ENCODE measurements at places on chromosomes 7 and 10.

- no peak for DNase-seq
Measured at GRCh38 chr10:131184503-131184902, 127.0 kb downstream of the TCERG1L start.

DNA sequence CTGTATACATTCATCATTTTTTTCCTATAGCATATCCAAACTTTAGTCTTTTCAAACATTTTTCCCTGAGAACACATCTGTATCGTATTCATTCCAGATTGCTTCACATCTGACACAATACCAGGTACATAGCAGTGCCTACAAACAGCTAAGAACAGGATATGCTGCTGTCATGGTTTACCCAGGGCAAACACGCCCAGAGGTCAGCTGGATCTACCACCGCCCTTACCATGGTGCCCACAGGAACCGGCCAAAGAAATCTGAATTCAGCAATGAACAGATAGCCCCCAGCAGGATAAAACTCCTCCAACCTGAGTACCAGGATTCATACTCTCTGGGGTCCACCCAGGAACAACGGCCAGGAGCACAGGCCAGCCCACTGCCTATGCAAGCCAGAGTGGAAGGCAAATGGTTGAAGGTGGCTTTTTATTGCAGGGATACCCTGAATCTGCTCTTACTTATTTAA is 43.0 kb downstream of the TNS3 start:
- DNase-seq, result no peak

DNA sequence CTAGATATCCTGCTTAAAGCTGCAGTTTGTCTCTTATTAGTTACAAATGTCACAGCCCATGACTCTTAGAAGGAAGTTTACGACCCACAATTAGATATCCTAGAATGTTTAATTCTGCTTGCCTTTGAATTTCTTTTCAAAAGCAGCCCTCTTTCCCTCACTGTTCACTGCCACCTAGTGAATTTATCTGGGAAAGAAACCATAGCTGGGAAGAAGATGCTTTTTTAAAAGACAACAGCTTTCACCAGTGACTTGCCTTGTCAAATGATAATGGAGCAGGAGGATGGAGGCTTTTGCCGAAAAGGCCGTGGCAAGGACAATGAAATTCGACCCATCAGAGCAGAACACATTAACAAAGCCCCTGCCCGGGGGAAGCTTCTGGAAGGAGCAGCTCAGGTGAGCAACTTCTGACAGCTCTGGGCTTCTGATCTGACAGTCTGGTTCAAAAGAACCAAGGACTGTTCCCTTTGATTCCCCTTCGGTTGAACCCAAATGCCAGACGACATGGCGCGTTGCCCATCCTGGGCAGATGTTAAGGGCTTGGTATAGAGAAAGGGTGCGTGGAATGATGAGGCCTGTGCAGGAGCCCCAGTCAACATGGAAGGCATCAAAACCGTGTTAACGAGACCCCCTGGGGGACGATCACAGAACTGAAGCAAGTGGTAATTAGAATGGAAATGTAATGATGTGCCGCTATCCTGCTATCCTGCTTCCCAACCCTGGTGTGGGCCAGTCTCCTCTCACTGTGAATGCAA is 236.8 kb downstream of the FRMD4A start:
- DNase-seq, result peak; percentile 61

DNA sequence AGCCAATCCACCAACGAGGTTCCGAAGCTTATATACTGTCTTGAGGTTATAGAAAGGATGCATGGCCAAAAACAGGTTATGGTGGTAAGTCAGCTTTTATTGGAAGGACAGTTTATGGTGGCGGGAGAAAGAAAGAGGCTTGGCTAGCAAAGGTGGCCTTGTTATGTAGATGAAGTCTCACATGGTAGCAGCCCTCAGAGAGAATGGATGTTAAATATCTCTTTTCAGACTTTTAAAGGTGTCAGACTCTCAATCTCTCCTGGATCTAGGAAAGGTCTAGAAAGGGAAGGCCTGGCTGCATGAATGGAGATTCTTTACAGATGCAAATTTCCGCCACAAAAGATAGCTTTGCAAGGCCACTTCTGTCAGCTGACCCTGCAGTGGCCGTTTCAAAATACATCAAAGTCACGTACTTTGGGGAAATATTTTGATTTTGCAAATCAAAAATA is 333.8 kb downstream of the GALNT17 start:
- no peak for DNase-seq

DNA sequence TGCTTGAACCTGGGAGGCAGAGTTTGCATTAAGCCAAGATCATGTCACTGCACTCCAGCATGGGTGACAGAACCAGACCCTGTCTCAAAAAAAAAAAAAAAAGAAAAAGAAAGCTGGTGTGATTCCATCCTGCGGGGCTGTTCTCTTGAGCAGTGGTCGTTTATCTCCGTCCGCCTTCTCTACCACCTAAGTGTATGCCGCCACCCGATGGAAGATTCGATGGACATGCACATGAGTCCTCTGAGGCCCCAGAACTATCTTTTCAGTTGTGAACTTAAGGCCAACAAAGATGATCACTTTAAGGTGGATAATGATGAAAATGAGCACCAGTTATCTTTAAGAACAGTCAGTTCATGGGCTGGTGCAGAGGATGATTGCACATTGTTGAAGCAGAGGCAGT is 65.7 kb downstream of the ABRAXAS2 start:
- no peak for DNase-seq

DNA sequence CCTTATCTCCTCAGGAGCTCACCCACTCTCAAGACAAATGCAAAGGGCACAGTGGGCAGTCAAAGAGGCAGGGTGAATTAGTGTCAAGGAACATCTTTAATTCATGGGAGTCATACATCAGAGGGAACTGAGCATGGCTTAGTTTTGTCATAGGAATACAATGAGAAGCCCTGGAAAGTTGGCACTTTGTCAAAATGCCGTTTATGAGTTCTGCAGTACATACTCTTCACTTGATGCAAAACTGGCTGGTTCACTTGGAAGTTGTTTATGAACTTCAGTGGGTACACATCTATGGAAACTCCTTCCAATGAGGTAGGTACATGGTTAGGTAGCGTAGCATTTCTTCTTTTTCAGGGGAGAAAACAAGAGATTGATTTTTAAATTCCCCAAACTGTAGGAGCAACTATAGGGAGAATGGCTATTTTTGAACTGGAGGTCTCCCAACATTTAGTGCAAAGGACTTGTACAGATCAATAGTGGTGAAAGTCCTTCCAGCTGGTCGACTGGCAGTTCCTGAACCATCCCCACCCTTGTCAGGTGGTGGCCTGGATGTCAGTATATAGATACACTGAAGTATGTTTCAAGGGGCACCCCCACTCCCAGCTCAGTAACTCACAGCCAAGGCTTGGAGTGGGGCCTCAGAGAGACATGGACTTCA is 580.5 kb downstream of the REEP3 start:
- DNase-seq, result no peak

DNA sequence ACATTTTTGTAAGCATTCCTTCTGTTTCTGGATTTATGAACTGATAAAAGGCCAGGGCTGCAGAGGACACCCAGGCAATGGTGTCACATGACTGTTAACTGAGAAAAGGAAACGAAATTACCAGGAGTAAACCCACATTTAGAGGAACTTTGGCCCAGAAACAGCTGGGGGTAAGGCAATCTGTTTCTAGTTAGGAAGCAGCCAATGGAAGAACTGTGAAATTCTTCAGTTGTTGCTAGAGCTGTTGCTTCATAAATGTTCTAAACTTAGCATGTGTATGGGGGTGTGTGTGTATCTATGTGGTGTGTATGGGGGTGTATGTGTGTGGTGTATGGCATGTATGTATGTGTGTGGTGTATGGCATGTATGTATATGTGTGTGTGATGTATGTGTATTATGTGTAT is 11.8 kb upstream of the PDCD4 start:
- no peak for DNase-seq

DNA sequence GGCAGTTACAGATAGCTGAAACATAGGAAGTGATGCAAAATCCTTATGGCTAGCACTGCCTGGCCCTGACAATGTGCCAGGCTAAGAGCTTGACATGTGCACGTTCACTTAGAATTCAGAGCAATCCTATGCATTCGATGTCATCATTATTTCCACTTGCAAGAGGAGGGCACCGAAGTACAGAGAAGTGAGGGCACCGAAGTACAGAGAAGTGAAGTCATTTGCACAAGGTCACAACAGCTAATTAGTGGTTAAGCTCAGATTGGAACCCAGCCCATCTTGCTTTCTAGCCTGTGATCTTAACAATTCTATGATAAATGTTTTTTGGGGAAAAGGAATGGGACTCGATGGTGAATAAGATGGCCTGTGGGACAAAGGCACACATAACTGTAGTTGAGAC is 73.4 kb downstream of the ARHGAP22 start:
- no peak for DNase-seq
